ENCODE measurements at places on chromosomes 2 and 18.

DNA sequence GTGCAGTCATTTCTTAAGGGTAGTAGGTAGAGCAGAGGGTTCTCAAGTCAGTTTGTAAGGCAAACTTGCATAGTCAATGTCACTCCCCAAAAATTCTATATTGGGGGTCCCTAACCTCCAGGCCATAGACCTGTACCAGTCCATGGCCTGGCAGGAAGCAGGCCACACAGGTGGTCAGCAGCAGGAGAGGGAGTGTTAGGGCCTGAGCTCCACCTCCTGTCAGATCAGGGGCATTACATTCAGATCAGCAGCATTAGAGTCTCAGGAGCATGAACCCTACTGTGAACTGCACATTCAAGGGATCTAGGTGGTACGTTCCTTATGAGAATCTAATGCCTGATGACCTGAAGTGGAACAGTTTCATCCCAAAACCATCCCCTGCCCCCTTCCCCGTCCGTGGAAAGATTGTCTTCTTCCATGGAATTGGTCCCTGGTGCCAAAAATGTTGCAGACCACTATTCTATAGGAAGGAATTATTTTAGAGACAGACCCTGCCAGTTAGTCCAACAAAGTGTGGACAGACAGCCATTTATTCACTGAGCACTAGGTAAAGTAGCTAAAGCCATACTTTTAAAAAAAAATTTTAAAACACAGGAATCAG, 6.7 kb downstream of the COA5 start:
- peak; percentile 64 for DNase-seq

GRCh38 chr2:223247136-223247535, 195.1 kb downstream of the KCNE4 start:
- no peak for DNase-seq

- no peak for DNase-seq
These were observed 11.9 kb downstream of the GAL3ST2 start for GRCh38 chr2:241788572-241788971.

- DNase-seq: no peak
These were observed 249.8 kb downstream of the NBAS start for GRCh38 chr2:15311201-15311907.

- DNase-seq: no peak
These were observed 94.9 kb downstream of the FHOD3 start for GRCh38 chr18:36392164-36392978.

All from SW480 (cell line).